ENCODE measurements at places on chromosomes 2 and 18. TPM values are rescaled to one million over a fixed set of nuclear protein-coding genes. Genes with fewer than 3 reads are reported as not detected.

The STARD6 gene
- total RNA-seq: 0.54 TPM

The TPO gene
- 0.41 TPM for total RNA-seq

The COL3A1 gene
- total RNA-seq: 0.31 TPM

The ANKRD23 gene
- 4.7 TPM for total RNA-seq

The CTAGE1 gene
- not detected for total RNA-seq

The PXDN gene
- 521 TPM for total RNA-seq

The AGXT gene
- total RNA-seq: not detected

The SLC4A5 gene
- total RNA-seq: 4.2 TPM

The LRATD1 gene
- total RNA-seq: 37.6 TPM

The SGPP2 gene
- not detected for total RNA-seq

The MYL1 gene
- total RNA-seq: not detected

The COLEC11 gene
- total RNA-seq: 2.3 TPM

The CRYGD gene
- total RNA-seq: not detected

The TCF23 gene
- not detected for total RNA-seq

The EHBP1 gene
- 54.4 TPM for total RNA-seq

The SH3RF3 gene
- total RNA-seq: 12.8 TPM

The MEIS1 gene
- total RNA-seq: 13.3 TPM

The LHCGR gene
- not detected for total RNA-seq

The ERMN gene
- total RNA-seq: 0.36 TPM

All from endothelial cell (in vitro differentiated cells).